ENCODE measurements at places on chromosomes 1 and 21.

DNA sequence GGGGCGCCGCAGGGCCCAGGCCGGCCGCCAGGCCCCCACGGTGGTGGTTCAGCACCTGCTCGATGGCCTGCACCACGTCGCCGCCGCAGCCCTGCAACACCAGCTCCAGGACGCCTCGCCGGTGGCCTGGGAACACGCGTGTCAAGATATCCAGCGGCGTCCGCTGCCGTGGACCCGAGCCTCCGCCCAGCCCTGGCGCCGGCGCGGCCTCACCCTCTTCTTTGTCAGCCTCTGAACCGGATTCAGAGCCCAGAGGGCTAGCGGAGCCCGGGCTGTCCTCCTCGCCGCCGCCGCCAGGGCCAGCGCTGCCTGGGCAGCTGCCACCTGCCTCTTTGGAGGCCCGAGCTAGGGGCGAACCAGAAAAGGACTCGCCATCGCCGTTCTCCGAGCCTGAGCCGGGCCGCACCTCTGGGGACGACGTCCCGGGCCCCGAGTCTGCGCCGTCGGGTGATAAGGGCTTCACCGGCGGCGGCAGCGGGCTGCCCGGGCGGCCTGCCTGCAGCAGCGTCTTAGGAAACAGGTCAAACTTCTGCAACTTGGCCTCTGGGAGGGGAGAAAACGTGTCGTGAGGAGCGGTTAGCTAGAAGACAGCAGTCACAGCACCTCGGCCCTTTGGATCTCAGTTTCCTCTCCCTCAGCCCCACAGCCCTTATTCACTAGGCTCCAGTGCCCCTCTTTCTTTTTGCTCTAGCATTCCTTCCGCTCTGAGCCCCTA, 3.9 kb downstream of the DMRTA2 start:
- DNase-seq, result no peak

DNA sequence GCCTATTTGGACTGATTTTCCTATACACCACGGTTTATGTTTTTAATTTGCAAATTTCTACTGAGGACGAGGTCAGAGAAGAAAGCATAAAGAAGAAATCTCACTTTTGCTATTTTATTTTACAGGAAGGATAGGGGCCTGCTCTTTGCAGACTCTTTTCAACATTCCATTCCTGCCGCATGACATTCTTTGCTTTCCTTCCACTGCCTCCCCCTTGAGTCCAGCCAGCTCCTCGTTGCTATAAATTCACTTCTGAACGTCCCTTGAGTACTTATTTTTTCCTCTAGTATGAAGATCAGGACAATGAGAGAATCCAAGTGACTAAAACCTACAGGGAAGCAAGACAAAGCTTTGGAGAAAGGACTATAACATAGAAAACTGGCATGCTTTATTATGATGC, 53.4 kb upstream of the PTGFR start:
- DNase-seq, result no peak

DNA sequence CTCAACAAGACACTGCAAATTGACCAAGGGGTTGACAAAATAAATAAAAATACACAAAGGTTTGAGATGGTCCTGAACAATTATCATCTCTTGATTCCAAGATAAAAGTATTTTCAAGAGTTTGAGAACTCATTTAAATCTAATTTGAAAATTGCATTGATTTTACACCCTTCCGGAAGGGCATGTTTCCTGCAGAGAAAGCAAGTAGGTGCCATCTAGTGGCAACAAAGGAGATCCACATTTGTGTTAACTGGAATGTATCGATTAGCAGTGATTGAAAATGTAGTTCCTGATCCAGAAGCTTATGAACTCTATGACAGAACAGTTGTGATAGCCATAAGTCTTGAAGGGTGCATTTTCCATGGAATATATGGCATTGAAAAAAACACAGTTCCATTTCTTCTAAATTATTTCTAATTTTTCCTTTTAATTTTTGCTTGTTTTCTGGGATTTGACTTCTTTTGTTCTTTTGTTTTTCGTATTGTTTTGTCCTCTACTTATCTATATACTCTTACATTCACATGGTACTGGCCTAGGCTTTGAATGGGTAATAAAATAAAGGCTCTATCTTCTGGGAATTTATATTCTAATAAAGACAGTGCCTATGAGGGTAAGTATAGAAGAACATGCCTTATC, 143.7 kb downstream of the DNM3 start:
- DNase-seq, result peak; percentile 51

DNA sequence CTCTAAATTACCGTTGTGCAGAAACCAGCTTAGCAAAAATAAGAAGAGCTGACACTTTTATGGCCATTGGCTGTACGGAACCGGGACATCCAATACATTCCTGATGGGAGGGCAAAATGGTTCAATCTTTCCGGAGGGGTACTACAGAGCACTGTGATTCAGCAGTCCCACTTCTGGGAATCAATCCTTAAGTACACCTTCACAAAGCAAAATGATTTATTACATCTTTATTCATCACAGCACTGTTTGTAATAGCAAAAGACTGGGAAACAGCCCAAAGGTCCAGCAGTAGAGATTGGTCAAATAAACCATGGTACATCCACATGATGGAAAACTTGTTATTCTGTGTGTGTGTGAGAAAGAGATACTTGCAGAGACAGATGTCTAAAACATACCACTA, 9.7 kb downstream of the GNG12 start:
- DNase-seq, result no peak

DNA sequence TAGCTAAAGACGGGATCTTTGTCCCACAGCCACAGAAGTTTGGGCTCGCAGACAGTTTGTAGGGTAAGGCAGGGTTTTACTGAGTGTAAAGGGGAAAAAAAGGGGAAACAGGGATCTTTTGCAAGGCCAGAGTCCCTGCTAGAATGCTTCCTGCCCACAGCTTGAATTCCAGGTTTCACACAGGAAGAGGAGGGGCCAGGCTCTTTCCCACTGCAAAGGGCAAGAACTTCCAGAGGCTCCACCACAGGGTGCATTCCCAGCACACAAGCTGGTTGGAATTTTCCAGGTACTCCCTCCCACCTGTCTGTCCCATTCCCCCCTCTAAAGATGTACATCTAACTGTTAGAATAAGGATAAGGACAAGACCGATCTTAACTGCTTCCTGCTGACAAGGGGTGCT, 1126.9 kb downstream of the KCNT2 start:
- no peak for DNase-seq

Data from activated CD4-positive, alpha-beta T cell treated with anti-CD3 and anti-CD28 coated beads, Interleukin-2, Interleukin-4, amounts not matched to agents 100 ng/mL and 50 ng/mL, durations not matched to agents 16 hours and 8 hours (primary cell).